ENCODE measurements at places on chromosomes 4 and X. TPM values are rescaled to one million over a fixed set of nuclear protein-coding genes. Genes with fewer than 3 reads are reported as not detected.

Gene SSX2B
- polyA plus RNA-seq, result not detected

Gene GK
- polyA plus RNA-seq, result 8.5 TPM

Gene CLDN24
- polyA plus RNA-seq, result not detected

Gene SPIN3
- 15.3 TPM for polyA plus RNA-seq

Gene ZMYM3
- polyA plus RNA-seq, result 22.2 TPM

Gene LINC00632
- polyA plus RNA-seq, result 16.2 TPM

Gene AMOT
- polyA plus RNA-seq, result 15.4 TPM

Gene SPANXB1
- not detected for polyA plus RNA-seq

Gene PHEX
- polyA plus RNA-seq, result 4.6 TPM

Gene HSD17B13
- 0.39 TPM for polyA plus RNA-seq

Gene MAGEA1
- not detected for polyA plus RNA-seq

Gene COMMD8
- polyA plus RNA-seq, result 19.2 TPM

Gene SOX3
- polyA plus RNA-seq, result not detected

Gene SOD3
- 21.8 TPM for polyA plus RNA-seq

Gene MAOB
- polyA plus RNA-seq, result 0.76 TPM

Gene DDX53
- polyA plus RNA-seq, result 0.05 TPM

Gene PPA2
- 57.7 TPM for polyA plus RNA-seq

Gene SLC10A7
- polyA plus RNA-seq, result 4.1 TPM

Gene NEUROG2
- polyA plus RNA-seq, result not detected

Gene PLXNB3
- 3.3 TPM for polyA plus RNA-seq

Gene SETD7
- polyA plus RNA-seq, result 94.2 TPM

Gene SPANXN4
- polyA plus RNA-seq, result not detected

Gene NMU
- polyA plus RNA-seq, result 1.0 TPM

Gene ADH7
- polyA plus RNA-seq, result not detected

Gene WDR44
- 60.0 TPM for polyA plus RNA-seq

Gene CHIC1
- polyA plus RNA-seq, result 10.2 TPM

Gene ADGRG4
- polyA plus RNA-seq, result 0.03 TPM

Gene CENPVL2
- not detected for polyA plus RNA-seq

Gene IGSF1
- 78.4 TPM for polyA plus RNA-seq

Gene MFSD8
- 19.1 TPM for polyA plus RNA-seq

Gene OTUD6A
- polyA plus RNA-seq, result not detected

Gene LEF1
- 7.7 TPM for polyA plus RNA-seq

Gene ARMCX6
- 110 TPM for polyA plus RNA-seq

Gene ADH4
- polyA plus RNA-seq, result 0.20 TPM

Gene PRR32
- 93.7 TPM for polyA plus RNA-seq

Gene ARHGAP36
- 381 TPM for polyA plus RNA-seq

Gene TSC22D3
- not detected for polyA plus RNA-seq

Gene IL3RA
- polyA plus RNA-seq, result 14.4 TPM

Gene POU3F4
- polyA plus RNA-seq, result 0.03 TPM

Gene PPARGC1A
- polyA plus RNA-seq, result 7.0 TPM
